Astrocyte (in vitro differentiated cells and primary cell): ENCODE measurements at places on chromosomes 16 and 17.

DNA sequence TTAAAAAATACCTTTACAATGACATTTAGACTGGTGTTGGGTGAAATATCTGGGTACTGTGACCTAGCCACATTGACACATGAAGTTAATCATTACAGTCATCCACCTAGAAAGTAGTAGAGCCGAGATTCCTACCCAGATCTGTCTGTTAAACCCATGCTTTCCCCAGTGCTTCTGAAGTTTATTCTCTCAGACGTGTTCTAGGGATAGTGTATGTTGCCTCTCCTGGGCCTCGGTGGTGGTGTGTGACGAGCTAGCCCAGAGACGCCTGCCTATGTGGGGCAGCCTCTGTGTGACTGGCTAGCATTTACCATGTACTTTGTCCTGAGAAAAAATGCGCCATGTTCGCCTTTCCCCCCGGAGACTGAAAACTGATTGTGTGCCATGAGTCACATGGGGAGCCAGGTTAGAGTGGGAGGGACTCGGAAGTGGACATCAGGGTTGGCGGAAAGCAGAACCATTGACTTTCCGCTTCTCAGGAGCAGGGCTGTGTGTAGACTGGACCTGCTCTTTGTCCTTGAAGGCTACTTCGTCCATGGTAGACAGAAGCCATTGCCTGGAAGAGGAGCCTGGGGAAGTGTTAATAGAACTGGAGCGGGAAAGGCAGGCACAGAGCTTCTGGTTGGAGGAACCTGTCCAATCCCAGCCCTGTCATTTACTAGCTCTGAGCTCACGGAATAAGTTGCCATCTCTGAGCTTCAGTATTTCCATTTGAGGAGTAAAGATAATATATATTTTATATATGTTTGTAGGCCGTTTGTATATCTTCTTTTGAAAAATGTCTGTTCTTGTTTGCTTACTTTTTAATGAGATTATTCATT is 235.5 kb downstream of the SNX29 start:
- DNase-seq, result no peak

DNA sequence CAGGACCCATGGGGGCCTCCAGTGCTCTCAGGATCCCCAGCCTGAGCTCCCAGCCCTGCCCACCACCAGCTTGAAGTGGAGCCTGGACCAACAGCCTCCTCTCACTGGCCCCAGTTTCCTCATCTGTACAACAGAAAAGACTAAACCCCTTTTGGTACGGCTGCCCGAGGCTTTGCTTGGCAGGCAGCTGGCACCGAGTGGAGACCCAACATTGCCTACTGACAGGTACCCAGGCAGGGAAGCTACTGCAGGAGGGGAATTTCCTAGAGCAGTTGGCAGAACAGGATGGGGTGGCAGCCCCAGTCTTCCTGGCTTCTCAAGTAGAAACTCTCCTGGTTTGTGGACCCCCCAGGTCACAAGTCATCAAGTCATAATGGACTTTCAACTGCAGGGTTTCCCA is 14.2 kb downstream of the SREBF1 start:
- no peak for DNase-seq

GRCh38 chr16:85878875-85879274 is 20.1 kb upstream of the IRF8 start:
- DNase-seq, result peak; percentile 67

DNA sequence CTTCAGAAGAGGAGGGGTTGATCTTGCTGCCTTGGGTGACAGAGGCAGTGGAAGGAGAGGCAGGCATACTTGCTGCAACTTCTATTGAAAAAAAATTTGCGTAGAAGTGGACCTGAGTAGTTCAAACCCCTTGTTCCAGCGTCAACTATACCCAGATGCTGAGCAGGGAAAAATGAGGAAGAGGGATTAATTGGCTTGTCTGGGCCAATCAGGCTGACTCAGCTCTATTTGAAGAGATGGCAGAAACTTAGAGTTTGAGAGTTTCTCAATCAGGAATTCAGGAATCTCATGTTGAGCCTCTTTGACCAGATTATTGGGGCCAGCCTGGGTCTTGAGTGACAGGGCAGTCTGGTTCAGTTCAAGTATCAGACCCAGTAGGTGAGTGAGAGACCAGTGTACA is 17.6 kb downstream of the CASC3 start:
- DNase-seq, result no peak

- DNase-seq, result no peak
Observed at GRCh38 chr16:64242492-64242891, 879.4 kb downstream of the CDH11 start.

- no peak for DNase-seq
Observed at GRCh38 chr16:30499284-30499683, 26.7 kb downstream of the ITGAL start.

DNA sequence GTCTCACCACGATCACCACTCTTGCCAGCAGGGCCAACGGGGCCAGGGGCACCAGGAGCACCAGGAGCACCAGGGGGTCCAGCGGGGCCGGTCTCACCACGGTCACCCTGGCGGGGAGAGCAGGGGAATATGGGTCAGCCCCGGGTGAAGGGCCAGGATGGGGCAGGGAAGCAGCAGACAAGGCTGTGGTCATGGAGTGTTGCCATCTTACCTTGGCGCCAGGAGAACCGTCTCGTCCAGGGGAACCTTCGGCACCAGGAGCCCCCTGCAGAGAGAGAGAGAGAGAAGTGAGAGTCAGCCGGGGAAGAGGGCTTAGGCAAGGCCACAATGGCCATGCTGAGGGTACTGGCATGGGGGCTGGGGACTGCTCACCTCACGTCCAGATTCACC is 12.9 kb downstream of the COL1A1 start:
- DNase-seq, result peak; percentile 57

GRCh38 chr16:17469741-17470181 is 999 bp downstream of the XYLT1 start:
- DNase-seq, result no peak

- DNase-seq, result no peak
Observed at GRCh38 chr17:60153606-60154390, 4.0 kb downstream of the CA4 start.

DNA sequence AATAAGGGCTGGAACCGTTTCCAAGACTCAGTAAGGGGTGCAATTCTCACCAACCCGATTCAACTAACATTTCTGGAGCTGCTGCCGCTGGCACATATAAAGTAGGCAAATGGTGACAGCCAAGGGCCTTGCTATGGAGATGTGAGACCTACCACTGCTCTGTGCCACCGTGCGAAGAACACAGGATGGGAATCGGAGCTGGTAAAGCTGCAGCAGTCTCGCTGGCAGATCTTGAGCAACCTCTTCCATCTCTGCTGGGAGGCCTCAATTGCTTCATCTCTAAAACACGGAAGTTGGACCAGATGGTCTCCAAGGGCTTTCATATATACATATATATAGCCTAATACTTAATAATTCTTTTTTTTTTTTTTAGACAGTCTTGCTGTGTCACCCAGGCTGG is 128.9 kb upstream of the RCVRN start:
- DNase-seq, result no peak

DNA sequence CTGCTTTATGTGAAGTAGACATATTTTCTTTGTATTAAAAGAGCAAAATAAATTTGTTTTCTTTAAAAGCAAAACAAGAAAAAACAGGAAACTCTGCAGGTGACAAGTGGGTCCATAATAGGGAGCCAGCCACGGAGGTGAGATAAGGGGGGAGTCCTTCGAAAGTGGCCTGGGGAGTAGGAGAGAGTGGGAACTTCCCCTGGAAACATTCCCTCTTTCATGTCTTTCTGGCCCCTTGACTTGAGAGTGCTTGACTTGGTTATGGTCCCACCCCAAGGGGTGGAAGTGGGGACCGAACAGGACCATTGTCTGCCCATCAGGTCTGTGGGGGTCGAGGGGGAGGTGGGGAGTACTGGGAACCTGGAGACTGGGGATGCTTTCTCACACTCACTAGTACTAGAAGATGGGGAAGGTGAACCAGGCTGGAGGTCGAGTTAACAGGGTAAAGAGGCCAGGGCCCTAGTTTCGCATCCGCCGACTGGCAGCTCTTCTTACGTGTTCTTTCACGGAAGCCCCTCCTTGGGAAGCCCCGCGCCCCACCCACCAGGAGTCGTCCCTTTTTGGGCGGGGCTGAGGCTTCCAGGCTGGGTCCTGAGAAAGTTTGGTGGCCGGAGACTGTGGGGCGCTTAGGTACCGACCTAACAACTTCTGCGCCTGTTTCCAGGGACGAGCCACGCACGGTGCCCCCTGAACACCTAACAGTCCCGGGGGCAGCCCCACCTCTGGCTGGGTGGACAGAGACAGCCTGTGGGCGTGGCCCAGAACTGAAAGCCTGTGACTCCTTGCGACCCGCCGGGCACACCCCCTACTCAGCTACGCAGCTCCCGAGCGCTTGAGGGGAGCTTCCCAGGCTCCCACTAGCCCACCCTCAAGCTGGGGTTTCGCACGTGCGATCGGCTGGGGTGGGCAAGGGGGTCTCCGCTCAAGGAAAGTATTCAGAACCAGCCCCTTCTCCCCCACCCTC is 790 bp downstream of the TRADD start:
- DNase-seq, result no peak

- no peak for DNase-seq
Observed at GRCh38 chr17:4735876-4736651, 3.6 kb upstream of the ZMYND15 start.

GRCh38 chr17:52395308-52395707 is 236.8 kb upstream of the CA10 start:
- DNase-seq, result no peak

- DNase-seq, result no peak
Observed at GRCh38 chr16:1800701-1801100, 7.2 kb upstream of the IGFALS start.

DNA sequence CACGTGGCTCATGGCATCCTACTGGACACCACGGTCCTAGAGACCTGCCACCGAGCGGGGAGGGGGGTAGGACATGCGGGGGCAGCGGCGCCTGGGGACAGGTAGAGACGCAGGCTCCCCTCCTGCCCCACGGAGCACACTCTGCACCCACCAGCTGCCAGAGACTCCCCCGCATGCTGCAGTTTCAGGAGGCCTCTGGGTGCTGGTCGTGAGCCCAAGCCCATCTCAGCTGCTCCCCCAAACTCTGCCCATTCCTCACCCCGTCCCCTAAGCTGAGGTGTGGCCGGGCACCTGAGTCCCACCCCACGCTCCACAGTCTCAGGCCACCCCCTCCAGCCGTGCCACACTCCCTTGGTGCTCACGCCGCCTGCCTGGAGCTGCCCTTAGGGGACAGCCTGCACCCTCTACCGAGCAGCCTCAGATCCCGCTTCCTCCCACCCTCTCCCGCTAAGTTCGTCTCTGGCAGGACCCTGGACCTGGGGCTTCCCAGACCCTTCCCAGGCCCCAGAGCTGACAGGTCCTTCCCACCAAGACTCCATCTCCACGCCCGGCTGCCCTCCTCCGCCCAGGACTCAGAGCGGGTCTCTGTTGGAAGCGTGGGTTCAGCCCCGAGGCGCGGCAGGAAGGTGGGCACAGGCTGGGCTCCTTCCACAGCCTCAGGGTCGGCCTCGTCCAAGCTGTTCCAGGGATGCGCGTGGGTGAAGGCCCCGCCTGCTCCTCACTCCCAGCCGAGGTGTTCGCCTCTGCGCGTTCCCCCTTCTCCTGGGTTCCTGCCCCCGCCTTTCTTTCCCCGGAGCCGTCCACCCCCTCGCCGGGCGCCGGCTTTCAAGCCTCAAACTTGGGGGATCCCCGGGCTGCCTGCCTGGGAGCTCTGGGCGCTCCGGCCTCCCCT is 1.3 kb downstream of the RAB40B start:
- no peak for DNase-seq

GRCh38 chr17:49516180-49516579 is 21.1 kb downstream of the NGFR start:
- DNase-seq, result no peak

GRCh38 chr17:51734462-51734861 is 424.1 kb downstream of the CA10 start:
- DNase-seq, result no peak
